ENCODE measurements at places on chromosomes 3 and 15. TPM values are rescaled to one million over a fixed set of nuclear protein-coding genes. Genes with fewer than 3 reads are reported as not detected.

GRCh38 chr3:55746808-55747413 is 259.8 kb upstream of the WNT5A start:
- DNase-seq = no peak

- DNase-seq = no peak
Measured at GRCh38 chr15:34301058-34301457, 36.5 kb downstream of the SLC12A6 start.

- no peak for DNase-seq
Measured at GRCh38 chr15:37698679-37699078, 235.8 kb upstream of the TMCO5A start.

DNA sequence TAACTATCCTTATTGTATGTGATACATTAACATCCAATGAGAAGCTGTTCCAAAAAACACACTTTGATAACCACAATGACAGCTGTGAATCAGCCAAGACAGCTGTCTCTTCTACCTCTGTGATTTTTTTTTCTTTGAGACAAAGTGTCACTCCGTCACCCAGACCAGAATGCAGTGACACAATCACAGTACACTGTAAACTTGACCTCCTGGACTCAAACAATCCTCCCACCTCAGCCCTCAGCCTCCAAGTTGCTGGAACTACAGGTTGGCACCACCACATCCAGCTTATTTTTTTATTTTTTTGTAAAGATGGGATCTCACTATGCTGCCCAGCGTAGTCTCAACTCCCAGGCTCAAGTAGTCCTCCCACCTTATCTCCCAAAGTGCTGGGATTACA is 73.5 kb upstream of the TMCO5A start:
- no peak for DNase-seq

GRCh38 chr15:31405200-31405920 is 78.7 kb downstream of the KLF13 start:
- DNase-seq = no peak

- no peak for DNase-seq
Measured at GRCh38 chr3:50530001-50530970, 26.9 kb upstream of the CACNA2D2 start.

The SPINK8 gene
- not detected for total RNA-seq

The AGBL1 gene
- 0.76 TPM for total RNA-seq

The STAC gene
- total RNA-seq = 1.2 TPM

The CRYGS gene
- 3.7 TPM for total RNA-seq

The ARGFX gene
- total RNA-seq = not detected

The GP9 gene
- not detected for total RNA-seq

The SOX14 gene
- not detected for total RNA-seq

Data from glutamatergic neuron (in vitro differentiated cells).